Stimulated activated CD8-positive, alpha-beta memory T cell treated with anti-CD3 and anti-CD28 coated beads, Interleukin-7, amount 100 ng/mL, for 24 hours (primary cell): ENCODE measurements at places on chromosomes 5 and 9.

GRCh38 chr5:155148694-155149093, 135.1 kb downstream of the KIF4B start:
- no peak for DNase-seq

DNA sequence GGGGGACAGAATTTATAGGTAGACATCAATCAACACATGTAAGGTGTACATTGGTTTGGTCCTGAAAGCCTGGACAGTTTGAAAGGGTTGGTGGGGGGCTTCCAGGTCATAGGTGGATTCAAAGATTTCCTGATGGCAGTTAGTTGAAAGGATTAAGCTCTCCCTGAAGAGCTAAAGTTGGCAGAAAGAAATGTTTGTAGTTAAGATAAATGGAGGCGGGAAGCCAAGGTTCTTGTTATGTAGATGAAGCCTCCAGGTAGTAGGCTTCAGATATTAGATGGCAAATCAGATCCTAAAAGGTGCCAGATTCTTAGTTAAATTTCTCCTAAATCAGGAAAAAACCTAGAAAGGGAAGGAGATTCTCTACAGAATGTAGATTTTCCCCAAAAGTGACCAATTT, 9.0 kb upstream of the LRRTM2 start:
- no peak for DNase-seq

- no peak for DNase-seq
Observed at GRCh38 chr5:158026304-158027031, 167.5 kb upstream of the CLINT1 start.

- DNase-seq, result no peak
Observed at GRCh38 chr9:126882746-126883145, 22.3 kb downstream of the ZBTB34 start.

DNA sequence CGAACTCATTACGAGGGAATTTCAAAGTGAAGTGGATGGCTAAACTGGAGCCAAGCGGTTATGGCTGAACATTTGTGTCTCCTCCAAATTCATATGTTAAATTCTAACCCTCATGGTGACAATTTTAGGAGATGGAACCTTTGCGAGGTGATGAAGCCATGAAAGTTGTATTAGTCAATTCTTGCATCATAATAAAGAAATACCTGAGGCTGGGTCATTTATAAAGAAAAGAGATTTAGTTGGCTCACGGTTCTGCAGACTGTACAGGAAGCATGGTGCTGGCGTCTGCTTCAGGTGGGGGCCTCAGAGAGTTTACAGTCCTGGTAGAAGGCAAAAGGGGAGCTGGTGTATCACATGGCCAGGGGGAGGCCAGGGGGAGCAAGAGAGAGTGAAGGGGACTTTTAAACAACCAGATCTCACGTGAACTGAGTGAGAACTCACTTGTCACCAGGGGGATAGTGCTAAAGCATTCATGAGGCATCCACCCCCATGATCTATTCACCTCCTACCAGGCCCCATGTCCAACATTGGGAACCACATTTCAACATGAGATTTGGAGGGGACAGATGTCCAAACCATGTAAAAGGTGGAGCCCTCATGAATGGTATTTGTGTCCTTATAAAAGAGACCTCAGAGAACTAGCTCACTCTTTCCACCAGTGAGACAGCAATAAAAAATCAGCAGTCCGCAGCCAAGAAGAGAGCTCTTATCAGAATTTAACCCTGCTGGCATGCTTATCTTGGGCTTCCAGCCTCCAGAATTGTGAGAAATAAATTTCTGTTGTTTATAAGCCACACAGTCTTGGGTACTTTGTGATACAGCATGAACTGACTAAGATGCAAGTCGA, 143.4 kb downstream of the MTRR start:
- DNase-seq, result no peak

DNA sequence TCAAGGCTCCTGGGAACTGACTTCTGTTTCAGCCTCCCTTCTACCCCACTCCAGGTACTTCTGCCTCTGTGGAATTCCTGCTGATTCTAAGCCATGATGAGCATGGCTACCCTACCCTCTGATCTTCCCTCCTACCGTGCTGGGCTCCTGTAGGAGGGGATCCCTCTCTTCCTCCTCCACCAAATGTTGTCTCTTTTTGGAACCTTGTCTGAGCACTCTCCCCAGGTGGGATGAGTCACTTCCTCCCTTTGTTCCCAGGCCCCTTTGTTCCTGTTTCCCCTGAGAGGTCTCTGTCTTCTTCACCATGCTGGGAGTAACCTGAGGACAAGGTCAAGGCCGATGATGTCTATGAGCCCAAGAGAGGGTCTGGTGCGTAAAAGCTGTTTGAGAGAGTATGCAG, 213.2 kb downstream of the GABBR2 start:
- no peak for DNase-seq
